ENCODE measurements at places on chromosomes 11 and 22.

GRCh38 chr22:27329131-27329850, 472.3 kb downstream of the MN1 start:
- no peak for DNase-seq

GRCh38 chr22:39493759-39494158, 8.3 kb upstream of the MIEF1 start:
- DNase-seq = no peak

DNA sequence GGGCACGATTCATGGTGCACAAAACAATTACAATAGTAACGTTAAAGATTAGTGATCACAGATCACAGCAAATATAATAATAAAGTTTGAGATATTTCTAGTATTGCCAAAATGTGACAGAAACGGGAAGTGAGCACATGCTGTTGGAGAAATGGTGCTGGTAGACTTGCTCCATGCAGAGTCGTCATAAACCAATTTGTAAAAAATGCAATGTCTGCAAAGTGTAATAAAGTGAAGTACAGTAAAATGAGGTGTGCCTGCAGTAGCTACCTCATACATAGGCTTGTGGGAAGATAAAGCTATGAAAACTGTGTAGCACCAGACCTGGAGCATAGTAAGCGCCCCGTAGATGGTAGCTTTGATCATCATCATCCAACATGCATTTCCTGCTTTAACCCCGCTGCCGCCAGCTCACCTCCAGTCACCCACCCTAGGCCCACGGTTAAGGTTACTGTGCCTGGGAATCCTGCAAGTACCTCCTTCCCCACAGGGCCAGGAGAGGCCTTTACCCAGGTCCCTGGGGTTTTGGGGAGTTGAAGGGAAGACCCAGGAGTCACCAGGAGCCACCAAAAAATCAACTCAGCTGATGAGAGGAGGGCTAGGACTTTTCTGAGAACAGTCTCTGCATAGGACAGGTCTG, 59.2 kb downstream of the MYO7A start:
- no peak for DNase-seq

- DNase-seq = no peak
Measured at GRCh38 chr11:42992594-42992993, 319.2 kb upstream of the API5 start.

- peak; percentile 31 for DNase-seq
Measured at GRCh38 chr11:76672431-76673175, 2.1 kb upstream of the LRRC32 start.

DNA sequence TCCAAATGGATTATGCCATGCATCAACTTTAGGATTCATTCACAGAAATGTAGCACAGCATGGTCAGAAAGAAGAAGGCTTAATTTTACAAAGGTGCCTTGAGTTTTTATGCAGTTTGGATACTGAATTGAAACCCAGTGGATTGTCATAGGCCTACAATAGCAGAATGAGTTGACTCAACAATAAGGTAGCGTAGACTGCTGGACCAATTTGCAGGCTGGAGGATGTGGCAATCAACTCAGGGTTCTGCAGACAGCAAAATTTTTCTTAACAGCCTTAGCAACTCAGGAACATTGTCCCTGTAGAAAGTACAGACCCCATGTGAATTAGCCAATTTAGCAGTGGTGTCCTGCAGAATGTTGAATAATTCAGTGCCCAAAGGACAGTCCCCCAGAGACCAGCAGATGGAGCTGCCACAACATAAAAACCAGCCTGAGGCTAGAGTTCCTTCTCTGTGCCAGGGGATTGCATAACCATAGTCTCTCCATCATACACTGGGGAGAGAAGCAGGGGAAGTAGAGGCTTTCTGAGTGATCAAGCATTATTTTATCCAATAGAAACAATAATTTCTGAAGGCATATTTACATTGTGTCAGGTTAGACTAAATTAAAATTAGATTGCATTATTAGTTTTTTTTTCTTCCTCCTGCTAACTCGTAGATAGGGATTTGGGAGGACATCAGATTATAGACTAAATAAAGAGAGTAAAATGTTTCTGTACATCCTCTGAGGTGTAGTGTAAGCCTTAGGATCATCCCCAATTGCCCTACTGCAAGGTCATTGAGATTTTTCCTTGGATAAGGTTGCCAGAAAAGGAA, 20.3 kb upstream of the MRPL17 start:
- no peak for DNase-seq

GRCh38 chr11:116037861-116038260, 533.6 kb upstream of the CADM1 start:
- DNase-seq = no peak

- DNase-seq = no peak
Measured at GRCh38 chr22:45631140-45631840, 40.3 kb upstream of the ATXN10 start.

Data from activated CD4-positive, alpha-beta T cell treated with anti-CD3 and anti-CD28 coated beads, Interleukin-2, amount 50 U/mL, for 48 hours (primary cell).